ENCODE measurements at places on chromosomes 7 and 10.

DNA sequence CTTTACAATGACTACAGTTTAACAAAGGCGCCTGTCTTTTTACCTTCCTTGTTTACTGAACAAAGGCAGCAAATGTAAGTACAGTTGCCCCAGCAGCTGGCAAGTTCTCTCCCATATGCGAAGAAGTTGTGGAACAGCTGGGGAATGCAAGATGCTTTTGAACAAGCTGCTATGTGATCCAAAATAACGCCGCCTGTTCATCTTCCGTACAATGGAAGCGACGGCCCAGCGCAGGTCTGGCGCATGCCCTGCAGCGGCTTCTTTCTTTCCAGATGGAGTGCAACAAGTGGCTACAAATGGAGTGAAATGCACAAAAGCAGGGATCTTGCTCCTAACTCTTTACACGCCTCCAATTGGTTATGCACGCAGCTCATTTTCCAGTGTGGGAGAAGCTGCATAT lies 97.0 kb upstream of the SVIL start:
- no peak for DNase-seq

GRCh38 chr10:49504528-49504927 lies 34.4 kb downstream of the ERCC6 start:
- no peak for DNase-seq

- no peak for DNase-seq
These were observed 26.5 kb downstream of the LMTK2 start for GRCh38 chr7:98133181-98133580.

DNA sequence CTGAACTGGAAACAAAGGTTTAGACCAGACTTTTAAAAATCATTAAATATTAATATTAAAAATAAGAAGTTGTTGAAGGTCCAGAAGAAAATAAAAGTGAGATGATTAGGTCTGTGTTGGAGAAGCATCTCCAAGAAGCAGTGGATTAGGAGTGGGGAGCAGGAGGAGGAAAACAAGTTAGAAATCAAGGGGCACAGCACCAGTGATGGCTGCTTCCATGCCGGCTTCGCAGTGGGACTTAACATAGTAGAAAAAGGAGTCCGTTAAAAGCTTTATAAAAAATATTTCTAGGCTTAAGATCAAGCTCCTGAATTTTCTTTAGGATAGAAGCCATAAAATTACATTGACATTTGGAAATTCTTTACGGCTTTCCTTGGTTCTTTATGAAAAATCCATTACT lies 95.8 kb downstream of the CDC14C start:
- DNase-seq = no peak

- DNase-seq = no peak
These were observed 458.3 kb downstream of the PTPRN2 start for GRCh38 chr7:158129037-158130022.

DNA sequence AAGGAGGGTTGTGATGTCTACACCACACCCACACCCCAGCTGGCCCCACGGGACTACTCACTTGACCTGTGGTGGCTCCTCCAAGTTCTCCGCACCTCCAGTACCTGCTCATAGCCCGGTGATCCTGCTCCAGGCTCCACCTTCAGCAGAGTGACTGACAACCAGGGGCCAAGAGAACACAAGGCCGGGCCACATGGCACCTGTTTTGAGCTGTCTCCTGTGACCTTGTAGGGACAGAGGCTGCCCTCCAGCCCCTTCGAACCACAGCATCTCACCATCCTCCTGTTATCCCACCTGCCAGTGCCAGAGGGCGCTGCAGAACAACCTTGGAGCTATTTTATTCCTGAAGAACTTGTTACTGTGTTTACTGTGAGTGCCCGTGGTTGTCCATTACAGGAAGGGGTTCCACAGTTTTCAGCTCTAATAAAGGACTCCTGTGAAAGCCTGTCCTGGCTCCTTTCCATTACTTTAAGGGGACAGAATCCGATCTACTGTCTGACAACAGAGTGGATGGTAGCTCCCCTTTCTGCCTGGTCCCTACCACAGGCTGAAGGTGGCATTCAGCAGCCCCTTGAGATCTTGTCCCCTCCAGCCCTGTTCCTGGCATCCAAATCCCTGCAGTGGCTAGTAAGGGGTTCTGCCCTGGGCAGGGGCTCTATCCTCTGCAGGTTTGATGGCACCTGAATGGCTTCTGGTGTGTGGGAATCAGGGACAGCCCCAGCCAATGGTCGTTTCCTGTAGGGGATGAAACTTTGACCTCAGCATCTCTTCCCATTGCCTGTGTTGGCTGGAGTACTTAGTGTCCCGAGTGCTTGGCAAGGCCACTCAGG lies 50.8 kb downstream of the C10orf120 start:
- DNase-seq = no peak

DNA sequence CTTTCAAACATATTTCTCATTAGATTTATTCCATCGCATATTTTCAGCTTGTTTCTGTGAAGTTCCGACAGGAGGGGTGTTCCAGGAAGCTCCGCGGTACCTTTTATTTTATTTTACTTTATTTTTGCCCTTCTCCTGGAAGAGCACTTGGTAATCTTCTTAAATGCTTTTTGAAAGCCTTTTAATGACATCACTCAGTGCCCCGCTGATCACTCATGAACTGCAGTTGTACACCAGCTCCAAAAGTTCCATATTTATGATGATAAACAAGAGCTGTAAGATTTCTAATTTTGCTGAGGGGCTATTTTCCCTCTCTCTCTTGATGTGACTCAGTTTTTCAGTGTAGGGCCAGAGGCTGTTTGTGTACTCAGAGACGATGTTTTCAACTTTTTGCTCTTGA lies 144.4 kb downstream of the KIAA1217 start:
- DNase-seq = no peak

DNA sequence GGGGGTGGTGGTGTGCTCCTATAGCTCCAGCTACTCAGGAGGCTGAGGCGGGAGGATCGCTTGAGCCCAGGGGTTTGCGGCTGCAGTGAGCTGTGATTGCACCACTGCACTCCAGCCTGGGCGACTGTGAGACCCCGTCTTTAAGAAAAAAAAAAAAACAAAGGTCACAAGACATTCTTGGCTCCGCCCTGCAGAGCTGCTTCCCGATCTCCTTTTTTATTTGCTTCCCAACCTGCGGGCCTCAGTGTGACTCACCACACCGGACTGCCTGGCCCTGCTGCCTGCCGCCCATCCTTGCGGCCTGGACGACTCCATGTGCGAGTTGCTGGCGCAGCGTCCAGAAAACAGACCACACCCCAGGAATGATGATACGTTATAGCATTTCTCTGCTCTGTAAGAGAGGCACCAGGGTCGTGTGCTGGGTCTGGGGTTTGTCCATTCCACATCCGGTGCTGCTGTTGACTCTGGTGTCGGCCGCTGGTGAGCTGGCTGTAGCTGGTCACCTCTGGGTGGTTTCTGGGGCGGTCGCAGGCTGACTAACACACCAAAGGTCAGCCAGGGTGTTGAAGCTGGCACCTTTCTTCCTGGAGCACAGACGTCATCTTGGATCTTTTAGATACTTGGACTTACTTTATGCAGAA lies 123.6 kb downstream of the TCF7L2 start:
- DNase-seq = no peak

Data from stimulated activated CD8-positive, alpha-beta memory T cell treated with anti-CD3 and anti-CD28 coated beads, Interleukin-15, amount 100 ng/mL, for 4 hours (primary cell).